ENCODE measurements at places on chromosomes 6 and 20.

- no peak for DNase-seq
Measured at GRCh38 chr20:62080249-62080990, 14.7 kb upstream of the TAF4 start.

- no peak for DNase-seq
Measured at GRCh38 chr6:14450578-14450977, 333.0 kb downstream of the CD83 start.

DNA sequence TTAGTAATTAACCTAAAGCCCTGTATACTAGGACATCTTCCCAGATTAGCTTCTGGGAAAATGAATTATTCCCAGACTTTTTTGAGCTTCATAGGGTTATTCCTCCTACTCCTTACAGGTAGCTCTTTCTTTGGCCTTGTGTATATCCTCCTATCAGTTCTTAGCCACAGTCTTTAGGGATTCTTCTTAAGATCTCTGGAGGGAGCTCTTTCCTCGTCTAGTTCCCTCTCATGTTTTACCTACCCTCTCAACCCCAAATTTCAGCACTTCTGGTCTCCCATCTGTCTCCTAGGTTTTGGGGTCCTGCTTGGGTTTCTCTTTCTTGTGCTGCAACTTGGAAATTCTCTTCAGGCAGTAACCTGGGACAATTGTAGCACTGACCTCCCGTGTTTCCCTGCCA is 46.4 kb upstream of the SLC35B3 start:
- DNase-seq: no peak

DNA sequence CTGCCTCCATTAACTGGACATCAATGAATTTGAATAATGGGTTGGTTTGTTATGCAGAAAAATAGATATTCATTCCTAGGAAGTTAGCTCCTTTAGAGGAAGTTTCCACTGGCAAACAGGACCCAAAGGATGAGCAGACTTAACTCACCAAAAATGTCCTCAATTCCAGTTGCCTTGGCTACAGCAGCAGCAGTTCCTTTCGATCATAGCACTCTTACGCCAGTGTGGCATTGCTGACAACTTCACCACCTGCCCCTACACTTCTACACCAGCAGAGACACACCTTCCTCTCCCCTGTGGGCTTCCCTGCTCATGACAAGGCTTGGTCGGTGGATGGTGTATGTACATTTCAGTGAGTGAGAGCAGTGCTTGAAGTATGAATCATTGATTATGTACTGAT is 532.8 kb downstream of the QKI start:
- no peak for DNase-seq

DNA sequence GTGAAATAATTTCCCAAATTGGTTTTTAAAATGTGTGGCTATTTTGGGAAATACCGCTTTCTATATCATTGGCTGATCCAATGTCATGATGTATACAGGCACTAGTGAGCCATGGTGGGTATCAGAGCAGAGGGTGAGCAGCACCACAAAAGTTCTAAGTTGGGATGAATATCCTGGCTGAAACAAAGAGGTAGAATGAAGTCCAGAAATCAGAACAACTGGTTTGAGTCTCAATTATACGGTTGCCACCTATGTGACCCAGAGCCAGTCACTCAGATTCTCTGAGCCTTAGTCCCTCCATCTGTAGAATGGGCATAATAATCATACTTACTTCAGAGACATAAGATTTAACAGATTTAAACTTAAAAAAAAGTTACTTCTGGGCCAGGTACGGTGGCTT is 172.3 kb downstream of the ZFP64 start:
- DNase-seq: no peak
